ENCODE measurements at places on chromosomes 2 and 18.

- DNase-seq: no peak
These were observed 272.1 kb upstream of the EPAS1 start for GRCh38 chr2:46025081-46025480.

DNA sequence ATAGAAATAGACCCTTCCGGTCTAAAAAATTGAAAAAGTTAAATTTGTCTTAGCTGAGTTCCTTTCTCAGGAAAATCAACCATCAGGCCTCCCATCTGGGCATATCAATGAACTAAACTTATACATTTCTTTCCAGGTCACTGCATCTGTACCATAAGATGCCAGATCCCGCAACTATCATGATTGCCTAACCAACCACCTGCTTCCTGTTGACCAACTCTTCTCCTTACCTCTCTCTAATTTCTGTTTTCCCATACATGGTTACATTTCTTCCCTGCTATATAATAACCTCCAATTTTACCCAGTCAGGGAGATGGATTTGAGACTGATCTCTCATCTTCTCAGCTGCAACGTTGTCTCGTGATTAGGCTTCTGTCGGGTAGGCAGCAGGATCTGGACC lies 228.7 kb downstream of the FSIP2 start:
- no peak for DNase-seq

DNA sequence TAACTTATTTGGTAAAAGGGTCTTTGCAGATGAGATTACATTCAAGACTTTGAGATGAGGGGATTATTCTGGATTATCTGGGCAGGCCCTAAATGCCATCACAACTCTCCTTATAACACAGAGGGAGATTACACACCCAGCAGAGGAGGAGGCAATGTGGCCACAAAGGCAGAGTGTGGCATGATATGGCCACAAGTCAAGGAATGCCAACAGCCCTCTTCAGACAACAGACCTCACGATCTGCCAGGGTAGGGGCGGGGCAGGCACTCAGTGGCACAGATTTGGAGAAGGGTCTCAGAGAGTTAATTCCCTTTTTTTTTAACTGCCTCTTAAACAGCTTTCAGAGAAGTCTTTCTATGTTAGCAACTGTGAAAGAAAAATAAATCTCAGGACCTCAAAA lies 96.9 kb downstream of the CYP26B1 start:
- no peak for DNase-seq

GRCh38 chr18:56067969-56068671 lies 480.1 kb upstream of the TCF4 start:
- DNase-seq: no peak

GRCh38 chr2:222303045-222303827 lies 4.4 kb upstream of the PAX3 start:
- DNase-seq: no peak

DNA sequence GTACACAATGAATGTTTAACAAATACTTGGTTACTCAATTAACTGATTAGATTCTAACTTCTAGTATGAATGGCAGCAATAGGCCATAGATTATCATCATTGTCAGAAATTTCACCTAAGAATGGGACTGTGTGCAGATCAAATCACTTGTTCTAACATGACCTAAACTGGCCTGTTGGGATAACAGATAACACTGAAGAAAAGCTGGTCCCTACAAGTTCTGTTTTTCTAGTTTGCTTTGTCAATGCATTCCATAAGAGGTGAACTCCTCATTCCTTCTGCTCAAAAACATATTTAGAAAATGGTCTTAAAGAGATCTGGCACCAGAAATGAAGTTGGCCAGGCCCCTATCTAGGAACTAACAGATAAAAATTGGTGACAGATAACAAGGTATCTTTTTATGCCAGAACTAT lies 175.4 kb downstream of the THADA start:
- DNase-seq: no peak

GRCh38 chr2:201220102-201220570 lies 37.2 kb downstream of the CASP10 start:
- DNase-seq: no peak

- no peak for DNase-seq
These were observed 118.4 kb downstream of the LNPK start for GRCh38 chr2:175883586-175884194.

DNA sequence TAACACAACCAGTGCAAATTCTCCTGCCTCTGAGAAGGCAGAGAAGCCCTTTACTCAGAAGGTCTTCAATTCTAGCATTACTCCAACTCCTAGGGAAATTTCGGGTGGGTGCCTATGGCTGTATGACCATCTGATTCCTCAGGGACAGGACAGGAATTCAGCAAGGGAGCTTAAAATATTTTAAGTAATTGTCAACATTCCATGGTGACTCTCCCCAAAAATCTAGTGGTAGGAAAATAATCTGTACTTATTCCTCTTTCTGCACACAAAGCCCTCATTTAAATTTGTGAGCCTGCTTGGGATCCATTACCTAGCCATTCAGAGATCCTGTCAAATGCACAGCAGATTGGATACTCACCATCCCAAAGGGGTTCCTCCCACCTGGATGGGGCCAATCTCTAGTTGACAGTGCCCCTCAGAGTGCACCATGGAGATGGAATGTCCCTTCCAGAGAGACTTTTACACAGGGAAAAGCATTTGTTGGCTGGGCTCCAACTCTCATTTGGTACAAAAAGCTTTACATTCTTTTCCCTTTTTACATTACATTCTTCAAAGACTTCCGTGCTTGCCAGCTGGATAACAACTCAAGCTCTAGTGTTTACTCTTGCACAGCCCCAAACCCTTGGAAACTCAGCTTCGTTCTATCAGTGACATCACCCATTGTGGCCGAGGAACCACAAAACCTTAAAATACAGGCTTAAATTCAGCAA lies 3.1 kb upstream of the TMEM150A start:
- DNase-seq: no peak

DNA sequence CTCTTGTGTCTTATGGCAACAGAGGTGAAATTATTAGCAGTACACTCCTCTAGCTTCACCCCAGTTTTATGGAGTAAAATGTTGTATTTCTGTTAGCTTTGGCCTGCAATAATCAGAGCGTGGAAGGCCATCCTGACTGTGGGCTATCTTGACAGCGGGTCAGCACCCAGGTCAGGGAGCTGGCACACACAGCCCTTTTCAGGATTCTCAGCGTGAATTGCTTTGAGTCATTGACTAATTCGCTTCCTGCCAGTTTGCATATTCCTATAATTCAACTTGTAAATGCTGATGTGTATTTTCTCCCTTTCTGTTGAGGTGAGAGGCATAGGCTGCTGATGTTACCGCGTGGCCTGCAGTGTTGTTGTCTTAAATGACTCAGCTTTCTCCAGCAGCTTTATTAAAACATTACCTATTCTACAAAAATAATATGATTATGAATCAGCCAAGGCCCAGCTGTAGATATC lies 109.6 kb upstream of the EML6 start:
- DNase-seq: no peak

- no peak for DNase-seq
These were observed 71.9 kb downstream of the CERS6 start for GRCh38 chr2:168528016-168528415.

- no peak for DNase-seq
These were observed 7.0 kb downstream of the ASTL start for GRCh38 chr2:96131152-96131812.

DNA sequence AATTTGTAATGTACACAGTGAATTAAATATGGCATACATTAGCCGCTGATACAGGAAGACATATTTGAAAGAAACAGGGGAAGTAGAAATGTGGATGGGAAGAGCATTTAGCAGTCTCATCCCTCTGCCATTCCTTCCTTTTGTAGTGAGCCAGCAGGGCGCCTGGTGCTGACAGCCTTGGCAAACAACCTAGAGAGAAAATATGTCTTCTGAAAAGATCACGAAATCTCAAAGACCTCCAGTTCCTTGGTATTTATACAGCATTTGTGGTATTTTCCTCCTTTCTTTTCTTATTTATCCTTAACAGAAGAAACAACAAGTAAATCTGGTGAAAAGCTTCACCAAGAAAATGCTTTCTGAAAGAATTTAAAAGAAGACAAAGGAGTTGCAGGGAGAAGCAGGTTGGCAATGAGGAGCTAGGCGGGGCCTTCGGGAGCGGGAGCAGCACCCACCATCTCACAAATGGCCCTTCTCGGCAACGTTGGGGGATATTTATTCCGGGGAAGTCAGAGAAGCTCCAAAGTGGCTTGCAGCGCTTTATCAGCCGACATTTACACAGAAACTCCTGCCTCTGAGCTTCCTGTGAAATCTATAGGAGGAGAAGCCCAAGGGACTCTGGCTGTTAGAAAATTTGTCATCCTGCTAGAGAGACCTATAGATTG lies 406.1 kb upstream of the NRP2 start:
- no peak for DNase-seq

GRCh38 chr2:162826921-162827320 lies 11.6 kb downstream of the KCNH7 start:
- no peak for DNase-seq

DNA sequence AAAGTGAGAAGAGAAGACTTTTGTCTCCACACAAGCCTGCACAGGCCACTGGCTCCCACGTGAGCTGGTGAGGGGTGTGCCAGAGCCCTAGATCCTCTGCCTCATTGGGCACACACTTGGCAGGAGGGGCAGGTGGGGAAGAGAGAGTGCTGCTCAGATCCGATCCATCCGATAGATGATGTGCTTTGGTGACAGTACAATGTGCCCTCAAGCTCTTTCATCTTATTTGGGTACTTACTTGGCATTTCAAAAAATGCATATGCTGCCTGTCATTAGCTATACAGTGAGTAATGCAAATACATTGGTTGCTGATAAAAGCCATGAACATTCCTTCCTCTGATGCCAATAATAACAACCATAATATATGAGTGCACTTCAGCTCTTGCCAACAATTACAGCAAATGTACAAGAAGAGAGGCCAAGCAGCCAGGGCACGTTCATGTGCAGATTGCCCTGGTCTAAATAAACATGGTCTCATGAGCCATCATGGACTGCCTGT lies 255.3 kb downstream of the VAPA start:
- peak; percentile 82 for DNase-seq

DNA sequence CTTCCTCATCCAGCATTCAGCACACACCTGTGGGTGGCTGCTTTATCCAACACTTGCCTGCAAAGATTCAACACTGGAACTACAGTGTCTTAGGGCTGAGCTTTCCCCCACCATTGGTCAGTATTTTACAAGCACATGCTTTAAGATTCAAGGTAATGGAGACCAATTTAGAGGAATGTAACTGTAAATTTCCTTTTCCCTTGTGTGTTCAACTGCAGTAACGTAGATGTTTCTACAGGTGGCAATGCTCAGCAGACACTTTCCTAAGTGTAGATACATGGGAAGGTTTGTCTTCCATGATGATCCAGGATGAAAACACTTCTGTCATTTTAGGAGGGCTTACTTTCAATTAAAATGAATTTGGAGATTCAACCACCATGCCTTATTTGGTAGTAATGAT lies 143.6 kb upstream of the PXDN start:
- DNase-seq: peak; percentile 30

DNA sequence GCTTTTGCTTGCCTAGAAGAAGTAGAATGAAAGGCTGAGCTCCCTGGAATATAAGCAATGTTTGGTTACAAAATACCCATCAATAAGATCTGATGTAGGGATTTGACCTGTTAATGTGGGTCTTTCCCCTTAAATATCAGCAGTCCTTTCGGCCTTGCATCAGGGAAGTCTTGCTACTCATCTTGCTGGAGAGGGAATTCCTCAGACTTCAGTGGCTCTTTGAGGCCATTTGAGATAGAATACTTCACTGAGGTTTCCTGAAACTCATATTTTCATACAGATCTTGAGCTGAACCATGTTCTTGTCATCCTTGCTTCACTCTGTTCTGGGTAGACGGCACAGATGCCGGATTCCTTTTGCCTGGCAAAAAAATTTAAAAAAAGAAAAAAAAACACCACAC lies 3.9 kb downstream of the TWIST2 start:
- DNase-seq: no peak

- DNase-seq: no peak
These were observed 177.8 kb downstream of the BCL2 start for GRCh38 chr18:63141778-63142176.

GRCh38 chr2:54572636-54573536 lies 116.8 kb downstream of the SPTBN1 start:
- no peak for DNase-seq

GRCh38 chr2:43178602-43179542 lies 47.5 kb downstream of the ZFP36L2 start:
- DNase-seq: peak; percentile 80

DNA sequence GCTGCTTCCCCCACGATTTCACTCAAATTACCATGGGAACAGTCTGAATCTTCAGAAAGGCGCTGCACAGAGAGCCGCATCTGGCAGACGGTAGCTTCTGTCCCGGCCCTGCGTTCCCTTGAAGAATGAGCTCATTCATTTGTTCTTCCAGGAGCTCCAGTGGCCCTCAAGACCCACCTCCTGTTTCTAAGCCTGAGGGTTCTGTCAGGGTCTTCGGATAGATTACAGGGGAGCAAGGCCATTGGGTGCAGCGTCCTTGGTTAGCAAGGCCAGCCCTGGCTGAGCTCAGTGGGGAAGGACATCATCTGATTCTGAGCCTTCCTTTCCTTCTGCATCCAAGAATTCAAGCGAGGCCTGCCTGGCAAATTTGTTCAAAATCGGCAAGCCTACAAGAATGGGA lies 111.9 kb downstream of the PDCL3 start:
- DNase-seq: no peak

DNA sequence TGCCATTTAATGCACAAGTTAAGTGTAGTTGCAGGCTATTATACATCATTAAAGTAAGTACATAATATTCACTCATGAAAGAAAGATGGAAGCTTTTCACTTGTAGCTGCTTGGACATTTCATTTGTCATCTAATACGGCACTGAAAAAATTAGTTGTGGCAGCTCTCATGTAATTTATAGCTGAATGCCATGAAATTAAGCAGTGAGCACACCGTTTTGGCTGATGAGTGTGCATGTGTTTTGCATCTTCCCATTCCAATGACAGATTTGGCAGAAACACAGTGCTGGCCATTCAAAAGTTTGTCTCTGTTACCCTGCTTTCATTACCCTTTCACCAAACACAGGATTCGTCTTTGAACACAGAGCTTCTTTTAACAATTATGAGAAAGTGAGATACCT lies 174.0 kb downstream of the PTGR3 start:
- DNase-seq: no peak

GRCh38 chr2:132943829-132944228 lies 273.8 kb upstream of the LYPD1 start:
- DNase-seq: no peak

- peak; percentile 24 for DNase-seq
These were observed 129.6 kb upstream of the DNAJC10 start for GRCh38 chr2:182586426-182586825.

DNA sequence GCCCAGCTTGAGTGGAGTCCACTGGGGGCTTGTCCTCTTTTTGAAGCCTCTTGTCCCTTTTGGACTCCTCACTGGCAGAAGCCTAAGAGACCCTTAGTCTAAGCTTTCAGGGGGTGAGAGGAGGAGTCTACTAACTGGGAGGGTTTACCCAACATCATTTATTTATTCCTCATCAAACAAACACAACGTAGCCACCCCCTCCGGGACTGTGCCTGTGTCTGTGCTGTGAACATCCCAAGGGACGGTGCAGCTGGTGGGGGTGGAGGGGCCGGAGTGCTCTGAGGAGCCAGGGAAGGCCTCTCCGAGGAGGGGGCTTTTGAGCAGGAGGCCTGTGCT lies 42.7 kb upstream of the TAF1B start:
- DNase-seq: no peak
